ENCODE measurements at places on chromosomes 3 and 15.

DNA sequence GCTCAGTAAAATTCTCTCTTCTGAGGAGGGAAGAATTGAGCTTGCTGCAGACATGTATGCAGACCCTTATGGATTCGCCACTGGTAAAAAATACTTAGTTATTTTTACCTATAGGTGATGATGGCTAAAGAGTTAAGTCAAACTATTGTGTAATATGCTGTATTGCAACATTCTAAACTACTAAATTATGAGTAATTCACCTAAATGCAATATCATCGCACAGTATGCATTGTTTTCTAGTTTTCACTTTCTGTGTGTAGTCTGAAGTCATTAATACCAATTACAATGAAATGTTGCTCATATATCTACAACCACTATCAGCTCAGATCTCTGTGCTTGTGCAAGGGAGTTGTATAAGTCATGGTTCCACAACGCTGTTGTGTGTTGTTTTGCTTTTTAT lies 48.7 kb upstream of the ROBO2 start:
- DNase-seq = no peak

DNA sequence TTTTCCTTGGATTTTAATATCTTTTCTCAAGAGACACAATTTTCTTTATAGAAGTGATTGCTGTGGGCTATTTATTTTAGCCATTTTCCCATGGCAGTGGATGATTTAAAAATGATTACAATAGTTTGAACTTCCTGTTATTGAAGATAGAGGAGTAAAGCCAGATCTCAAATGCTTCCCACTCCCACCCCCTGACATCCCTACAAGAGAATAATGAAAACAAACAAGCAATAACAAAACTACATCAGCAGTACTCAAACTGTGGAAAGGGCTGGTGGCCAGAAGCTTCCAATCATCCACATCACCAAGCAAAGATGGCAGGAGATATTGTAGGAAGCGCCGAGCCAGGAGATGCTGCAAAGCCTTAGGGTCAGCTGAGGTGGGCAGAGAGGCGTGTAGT lies 831.1 kb upstream of the NR2F2 start:
- no peak for DNase-seq

DNA sequence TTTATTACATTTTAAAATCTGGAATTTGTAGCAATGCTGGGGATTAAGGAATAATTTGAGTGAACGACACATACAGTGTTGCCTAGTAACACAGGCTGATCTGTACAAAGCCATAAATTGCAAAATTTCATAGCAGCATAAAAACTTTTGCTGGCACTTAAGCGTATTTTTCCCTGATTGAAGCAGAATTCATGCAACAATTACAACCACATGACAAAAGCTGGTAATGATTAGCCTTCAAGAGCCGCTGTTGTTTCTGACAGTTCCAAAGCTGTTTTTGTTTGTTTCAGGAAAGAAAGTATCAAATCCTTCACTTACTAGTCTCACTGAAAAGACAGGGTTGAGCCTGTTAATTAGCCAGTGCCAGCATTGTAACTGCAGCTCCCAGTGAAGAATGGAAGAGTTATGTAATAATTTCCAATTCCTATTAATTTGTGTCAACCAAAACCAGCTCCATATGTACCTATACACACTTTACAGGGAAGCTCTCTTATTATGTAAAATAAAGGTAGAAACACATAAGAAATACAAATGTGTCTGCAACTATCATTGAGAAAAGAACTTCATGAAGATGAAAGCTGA lies 60.7 kb downstream of the AGTR1 start:
- DNase-seq = no peak

- no peak for DNase-seq
Observed at GRCh38 chr3:178100908-178101307, 435.3 kb upstream of the KCNMB2 start.

DNA sequence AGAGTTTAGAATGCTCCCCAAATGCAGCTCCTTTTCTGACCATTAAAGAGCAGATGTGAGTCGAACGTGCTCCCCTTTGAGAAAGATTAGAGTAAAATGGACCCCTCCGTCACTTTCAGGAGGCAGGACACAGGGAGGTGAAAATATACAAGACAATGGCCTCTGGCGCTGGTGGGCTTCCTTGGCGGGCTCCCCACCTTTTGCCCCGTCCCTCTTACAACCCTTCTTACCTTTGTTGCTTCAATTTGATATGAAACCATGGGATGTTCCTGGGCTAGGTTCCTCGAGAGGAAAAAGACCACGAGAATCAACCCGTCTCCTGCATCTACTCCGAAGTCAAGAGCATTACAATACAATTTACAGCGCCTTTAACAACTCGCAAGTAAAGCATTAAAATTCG lies 214.2 kb downstream of the MEIS2 start:
- DNase-seq = no peak

GRCh38 chr3:72633534-72633933 lies 214.7 kb downstream of the SHQ1 start:
- no peak for DNase-seq

- DNase-seq = no peak
Observed at GRCh38 chr15:73517566-73517965, 74.6 kb downstream of the REC114 start.
